Renal cortical epithelial cell (primary cell): ENCODE measurements at places on chromosomes 13 and 19. TPM values are rescaled to one million over a fixed set of nuclear protein-coding genes. Genes with fewer than 3 reads are reported as not detected.
A peak's percentile ranks its signal among the peaks of the same experiment; 100 is the strongest.

CLC gene
- total RNA-seq = not detected in 2 replicates

- peak; percentile 28 for DNase-seq
Measured at GRCh38 chr13:51674276-51674675, 90.0 kb downstream of the WDFY2 start.

KLK1 gene
- total RNA-seq = not detected in 2 replicates

BSPH1 gene
- not detected in 2 replicates for total RNA-seq

DNA sequence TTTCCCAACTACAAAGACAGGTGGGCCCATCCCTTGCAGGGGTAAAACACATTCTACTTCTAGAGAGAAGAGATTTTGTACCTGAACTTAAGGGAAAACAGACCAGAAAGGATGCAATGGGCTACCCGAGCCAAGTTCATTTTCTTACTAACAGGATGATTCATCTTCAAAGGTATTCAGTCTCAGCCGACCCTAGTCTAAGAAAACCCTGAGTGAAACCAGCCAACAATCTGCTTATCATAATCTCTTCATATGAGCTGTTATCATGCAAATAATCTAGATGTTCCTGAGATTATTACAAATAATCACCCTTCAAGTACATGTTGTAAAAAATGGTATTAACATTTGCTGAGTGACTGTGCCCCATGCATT, 15.6 kb downstream of the PABPC3 start:
- peak; percentile 50 for DNase-seq

DNA sequence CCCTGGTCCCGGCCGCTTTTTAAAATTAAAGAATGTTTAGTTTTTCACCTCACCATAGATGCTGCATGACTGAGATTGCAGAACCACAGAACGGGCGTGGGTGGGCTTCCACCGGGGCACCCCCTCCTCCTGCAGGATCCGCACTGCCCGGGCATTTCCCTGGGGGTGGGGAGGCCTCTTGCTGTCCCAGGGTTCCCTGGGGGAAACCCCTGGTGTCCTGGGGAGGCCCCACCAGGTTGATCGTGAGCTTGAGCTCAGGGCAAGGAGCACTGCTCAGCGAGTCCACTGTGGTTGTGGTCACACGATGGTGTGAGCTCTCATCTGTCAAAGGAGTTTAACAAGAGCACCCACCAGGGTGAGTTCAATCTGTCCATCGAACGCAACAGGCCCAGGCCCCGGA, 11.4 kb upstream of the TCF3 start:
- DNase-seq = no peak

- DNase-seq = peak; percentile 8
Measured at GRCh38 chr13:26017932-26018665, 33.7 kb downstream of the SHISA2 start.

ZNF420 gene
- total RNA-seq = 2.8 and 15.8 TPM in 2 replicates

- no peak for DNase-seq
Measured at GRCh38 chr19:16343156-16343555, 18.5 kb downstream of the KLF2 start.

FFAR1 gene
- total RNA-seq = not detected in 2 replicates

DNA sequence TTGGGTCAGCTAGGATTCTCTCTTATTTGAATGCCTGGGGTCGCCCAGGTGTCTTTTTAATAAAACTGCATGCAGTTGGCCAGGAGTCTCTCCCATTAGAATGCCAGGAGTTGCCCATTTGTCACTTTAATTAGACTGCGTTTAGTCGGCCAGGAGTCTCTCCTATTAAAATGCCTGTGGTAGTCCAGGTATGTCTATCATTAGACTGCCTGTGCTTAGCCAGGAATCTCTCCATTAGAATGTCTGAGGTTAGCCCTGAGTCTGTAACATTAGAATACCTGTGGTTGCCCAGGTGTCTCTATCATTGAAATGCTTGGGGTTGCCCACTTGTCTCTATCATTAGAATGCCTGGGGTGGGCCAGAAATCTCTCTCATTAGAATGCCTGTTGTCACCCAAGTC, 1470.9 kb downstream of the UQCRFS1 start:
- no peak for DNase-seq

GRCh38 chr19:44925114-44925891, 10.9 kb downstream of the APOC1 start:
- DNase-seq = peak; percentile 65

DNA sequence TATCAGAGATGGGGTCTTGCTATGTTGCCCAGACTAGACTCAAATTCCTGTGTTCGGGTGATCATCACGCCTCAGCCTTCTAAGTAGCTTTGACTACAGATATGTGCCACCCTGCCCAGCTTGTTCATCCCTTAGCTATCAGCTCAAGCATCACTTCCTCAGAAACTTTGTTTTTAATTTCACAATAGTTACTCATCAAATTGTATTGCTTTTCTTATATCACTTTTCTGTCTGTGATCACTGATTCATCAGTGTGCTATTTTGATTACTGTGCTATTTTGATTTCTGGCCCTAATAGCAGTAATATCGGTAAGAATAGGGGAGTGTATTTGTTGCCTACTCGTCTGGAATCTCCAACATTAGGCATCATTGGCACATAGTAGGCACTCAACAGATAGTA, 878.6 kb upstream of the PCDH20 start:
- DNase-seq = peak; percentile 11
